ENCODE measurements at places on chromosomes 11 and 22.

DNA sequence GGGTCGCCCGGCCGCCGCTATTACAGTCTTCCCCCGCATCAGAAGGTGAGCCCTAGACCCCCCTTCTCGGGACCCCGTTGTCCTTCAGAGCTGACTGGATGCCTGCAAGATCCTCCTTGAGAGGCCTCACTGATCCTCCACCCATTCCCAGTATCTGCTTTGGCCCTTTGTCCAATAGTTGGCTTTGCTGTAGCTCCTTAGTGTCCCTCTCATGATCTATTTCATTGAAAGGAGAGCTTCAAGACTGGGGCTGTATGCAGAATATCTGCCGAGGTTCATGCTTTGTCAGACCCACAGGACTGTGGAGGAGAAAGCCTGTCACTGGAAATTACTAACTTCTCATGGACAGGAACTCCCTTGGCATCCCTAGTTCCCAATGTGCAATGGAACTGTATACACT is 499 bp downstream of the DLAT start:
- no peak for DNase-seq

DNA sequence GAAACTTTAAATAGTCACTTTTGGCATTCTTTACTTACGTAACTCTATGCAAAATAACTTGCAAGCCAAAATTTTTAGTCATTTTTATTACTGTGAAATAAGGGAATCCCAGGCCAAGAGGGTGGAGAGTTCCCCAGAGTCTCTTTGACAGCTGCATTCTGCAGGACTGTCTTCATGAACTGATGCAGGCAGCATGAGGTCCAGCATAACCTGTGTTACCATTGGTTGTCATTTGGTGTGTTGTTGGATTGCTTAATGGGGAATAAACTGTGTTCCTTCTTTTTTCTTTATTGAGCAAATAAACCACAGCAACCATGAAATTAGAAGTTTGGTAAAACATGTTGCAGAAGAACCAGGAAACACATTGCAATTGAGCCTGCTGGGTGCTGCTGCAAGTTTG is 24.6 kb downstream of the MMP27 start:
- no peak for DNase-seq

DNA sequence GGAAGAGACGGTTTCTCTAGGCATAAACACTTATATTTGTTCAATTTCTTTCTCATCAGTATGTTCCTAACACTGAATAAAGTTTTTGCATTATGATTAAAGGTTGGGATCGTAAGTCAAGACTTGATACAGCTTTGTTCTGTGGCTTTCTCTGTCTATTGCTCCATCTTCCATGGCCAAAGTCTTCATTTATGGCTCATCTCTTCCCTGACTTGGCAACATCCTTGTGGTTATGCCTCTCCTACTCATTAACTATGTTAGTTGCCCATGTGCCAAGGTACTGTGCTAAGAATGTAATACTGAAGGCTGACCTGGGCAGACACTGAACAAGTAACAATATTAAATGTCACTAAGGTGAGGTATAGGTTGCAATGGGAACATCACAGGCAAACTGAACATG is 1.6 kb upstream of the ACCSL start:
- no peak for DNase-seq

DNA sequence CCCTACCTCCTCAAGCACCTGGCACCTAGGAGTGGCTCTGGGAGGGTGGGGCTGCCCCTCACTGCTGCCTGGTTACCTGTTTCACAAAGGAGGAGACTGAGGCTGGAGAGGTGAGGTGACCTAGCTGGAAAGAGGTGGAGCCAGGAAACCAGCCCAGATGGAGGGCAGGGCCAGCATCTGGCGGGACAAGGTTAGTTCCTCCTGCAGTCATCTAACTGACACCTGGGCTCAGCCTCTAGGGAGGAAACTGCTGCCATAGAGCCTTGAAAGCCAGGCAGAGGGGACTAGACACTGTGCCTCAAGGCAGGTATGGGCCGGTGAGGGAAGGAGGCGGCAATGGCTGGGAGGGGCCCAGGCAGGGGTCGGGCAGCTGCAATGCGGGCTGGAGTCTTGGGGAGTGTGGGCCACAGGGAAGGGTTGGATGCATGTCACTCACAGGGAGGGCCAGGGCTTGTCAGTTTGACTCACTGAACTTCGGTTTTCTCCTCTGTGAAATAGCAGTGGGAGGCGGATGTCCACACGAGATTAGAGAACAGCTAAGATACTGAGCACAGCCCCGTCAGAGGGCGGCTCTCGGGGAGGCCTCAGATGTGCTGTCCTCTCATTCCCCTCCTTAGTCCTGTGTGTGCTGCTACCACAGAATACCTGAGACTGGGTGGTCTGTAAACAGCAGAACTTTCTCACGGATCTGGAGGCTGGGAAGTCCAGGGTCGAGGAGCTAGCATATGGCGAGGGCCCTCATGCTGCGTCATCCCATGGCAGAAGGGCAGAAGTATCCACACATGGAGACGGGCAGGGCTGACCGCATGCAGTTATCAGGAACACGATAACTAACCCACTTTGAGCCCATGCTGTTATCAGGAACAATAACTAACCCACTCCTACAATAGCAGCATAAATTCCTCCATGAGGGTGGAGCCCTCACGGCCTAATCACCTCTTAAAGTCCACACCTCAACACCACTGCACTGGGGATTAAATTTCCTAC is 16.1 kb downstream of the MGAT3 start:
- no peak for DNase-seq

DNA sequence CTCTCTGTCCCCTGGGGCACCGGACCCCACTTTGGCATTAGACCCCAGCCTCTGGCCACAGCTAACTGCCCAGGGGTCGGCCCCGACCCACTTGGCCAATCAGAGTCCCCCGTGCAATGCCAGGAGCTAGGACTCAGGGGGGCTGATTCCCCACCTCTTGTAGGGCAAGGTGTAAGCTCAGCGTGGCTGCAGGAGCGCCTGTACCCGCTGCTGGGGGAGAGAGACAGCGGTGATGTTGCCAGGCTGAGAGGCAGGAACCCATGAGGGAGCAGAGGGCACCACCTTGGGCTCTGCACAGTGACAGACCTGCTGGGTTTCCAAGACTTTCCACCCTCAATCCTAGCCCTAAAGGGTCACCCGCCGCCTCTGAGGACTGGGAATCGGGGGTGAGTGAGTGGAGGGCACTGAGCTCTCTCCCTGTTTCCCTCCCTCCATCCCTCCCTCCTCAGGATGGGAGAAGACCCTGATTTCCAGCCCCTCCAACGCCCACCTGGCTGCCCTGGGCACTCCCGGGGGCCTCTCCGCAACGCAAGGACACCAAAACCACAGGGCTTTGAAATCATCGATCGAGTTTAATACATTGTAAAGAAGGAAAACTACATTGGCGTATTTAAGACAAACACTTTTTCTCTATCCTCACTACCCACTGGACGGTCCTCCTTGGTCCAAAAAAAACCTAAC is 128.4 kb downstream of the ARHGAP8 start:
- DNase-seq: no peak

DNA sequence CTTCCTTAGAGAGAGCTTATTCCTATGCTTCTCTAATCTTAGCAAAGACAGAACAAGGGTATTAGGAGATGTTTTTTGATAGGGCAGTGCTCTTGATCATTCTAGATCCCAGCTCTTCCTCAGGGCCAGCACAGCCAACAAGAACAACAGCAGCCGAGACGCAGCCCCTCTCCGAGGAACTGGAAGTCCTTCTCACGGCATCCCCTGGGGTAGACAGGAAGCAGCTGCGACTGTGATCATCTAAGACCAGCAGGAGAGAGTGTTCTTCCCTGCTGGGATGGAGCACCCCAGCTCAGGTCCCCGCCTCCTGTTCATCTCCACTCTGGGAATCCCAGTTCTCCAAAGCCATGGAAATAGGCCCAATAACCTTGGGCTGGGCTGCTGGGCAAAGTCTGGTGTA is 29.6 kb downstream of the IRAG1 start:
- no peak for DNase-seq

DNA sequence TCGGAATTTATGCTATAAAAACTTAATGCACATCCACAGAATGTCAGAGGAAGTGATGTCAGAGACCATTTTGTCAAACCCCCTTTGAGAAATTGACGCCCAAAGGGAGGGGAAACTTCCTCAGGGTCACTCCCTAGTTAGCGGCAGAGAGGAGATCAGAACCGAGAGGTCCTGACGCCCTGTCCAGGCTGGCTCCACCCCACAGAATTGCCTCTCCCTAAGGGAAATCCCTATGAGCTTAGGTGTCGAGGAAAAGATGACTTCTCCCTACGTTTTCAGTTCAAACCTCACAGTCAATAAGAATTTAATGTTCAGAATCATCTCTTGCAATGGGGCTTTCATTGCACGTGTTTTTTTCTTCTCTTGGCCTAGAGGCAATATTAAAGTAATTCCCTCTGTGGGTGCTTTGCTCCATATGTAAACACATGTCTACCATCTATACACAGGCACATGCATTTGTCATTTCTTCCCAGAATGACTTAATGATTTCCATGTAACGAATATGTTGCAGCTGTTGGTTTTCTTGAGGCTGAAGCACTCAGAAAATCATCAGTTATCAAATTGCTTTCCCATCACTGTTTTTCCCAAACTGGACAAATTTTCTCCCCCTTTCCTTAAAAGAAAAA is 148.7 kb upstream of the TIMP3 start:
- DNase-seq: no peak

DNA sequence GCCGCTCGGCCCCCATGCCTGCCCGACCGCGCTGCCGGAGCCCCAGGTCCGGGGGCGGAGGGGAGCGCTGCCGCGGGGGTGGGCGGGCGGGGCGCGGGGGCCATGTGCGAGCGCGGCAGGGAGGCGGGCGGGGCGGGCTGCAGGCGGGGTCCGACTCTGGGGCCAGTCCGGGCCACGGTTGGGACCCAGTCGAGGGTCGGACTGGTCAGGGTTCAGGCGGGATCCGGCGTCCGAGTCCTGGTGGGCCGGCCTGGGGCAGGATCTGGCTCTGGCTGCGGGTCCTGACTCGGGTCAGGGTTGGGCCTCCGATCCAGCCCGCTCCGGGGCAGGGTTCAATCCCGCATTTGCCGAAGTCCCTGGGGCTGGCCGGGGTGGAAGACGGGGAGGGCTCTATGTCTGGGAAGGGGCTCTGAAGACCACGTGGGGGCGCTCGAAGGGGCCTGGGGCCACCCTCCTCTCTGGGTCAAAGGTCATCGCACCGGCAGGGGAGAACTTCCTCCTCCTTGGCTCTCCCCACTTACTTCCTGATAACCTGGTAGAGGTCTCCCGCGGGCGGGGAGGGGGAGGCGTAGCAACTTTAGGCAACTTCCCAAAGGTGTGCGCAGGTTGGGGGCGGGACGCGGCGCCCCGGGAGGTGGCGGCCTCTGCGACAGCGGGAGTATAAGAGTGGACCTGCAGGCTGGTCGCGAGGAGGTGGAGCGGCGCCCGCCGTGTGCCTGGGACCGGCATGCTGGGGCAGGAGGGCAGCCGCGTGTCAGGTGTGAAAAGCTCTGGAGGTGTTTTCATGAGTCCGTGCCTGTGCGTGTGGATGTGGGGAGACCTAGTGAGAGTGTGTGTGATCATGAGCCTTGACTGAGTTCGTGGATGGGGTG is 603 bp downstream of the ESRRA start:
- peak; percentile 25 for DNase-seq

DNA sequence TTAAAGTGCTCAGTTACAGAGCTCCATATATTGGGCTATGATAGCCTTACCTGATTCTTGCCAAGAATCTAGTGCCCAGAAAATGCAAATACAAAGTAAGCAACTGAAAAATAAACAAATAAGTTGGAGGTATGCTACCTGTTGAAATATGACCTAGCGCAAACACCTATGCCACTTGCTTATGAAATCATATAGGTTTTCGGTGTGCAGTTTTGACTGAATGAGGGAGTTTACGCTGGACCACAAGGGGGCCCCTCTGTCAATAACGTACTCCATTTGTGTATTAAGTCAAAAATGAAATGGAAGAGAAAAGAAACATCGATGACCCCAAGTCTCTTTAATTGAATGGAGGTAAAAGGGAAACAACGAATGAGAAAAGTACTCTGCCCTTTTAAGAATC is 84.9 kb upstream of the TRIM77 start:
- DNase-seq: no peak

DNA sequence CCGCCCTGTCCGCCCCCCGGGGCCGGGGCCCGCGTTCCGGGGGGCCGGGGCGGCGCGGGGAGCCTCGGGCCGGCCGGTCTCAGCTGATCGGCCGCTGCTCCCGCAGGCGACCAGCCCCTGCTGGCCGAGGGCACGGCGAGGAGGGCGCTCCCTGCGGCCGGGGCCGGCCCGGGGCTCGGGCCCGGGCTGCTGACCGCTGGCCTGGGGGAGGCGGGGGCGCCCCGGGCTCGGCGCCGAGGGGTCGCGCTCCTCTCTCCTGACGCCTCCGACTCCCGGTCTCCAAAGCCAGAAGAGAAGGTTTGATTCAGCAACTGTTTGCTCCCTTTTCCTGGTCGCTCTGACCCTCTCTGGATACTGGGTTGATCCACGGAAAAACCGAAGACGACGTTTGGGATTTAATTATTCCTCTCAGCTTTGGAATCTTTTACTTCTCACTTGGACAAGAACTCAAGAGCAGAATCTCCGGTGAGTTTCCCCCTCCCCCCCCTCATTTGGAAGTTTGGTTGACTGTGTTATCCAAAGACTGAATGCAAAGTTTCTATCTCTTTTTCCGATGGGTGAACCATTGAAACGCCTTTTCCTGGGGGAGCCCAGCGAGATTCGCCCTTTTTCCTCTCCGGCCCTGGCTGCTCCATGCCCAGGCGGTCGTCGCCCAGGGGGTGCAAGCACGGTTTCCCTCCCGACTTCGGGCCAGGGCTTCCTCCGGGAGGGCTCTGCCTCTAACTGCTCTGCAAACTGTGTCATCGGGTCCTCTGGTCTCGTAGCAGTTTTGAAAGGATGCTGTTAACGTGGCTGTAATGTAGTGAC is 725 bp downstream of the KDM2A start:
- DNase-seq: no peak

DNA sequence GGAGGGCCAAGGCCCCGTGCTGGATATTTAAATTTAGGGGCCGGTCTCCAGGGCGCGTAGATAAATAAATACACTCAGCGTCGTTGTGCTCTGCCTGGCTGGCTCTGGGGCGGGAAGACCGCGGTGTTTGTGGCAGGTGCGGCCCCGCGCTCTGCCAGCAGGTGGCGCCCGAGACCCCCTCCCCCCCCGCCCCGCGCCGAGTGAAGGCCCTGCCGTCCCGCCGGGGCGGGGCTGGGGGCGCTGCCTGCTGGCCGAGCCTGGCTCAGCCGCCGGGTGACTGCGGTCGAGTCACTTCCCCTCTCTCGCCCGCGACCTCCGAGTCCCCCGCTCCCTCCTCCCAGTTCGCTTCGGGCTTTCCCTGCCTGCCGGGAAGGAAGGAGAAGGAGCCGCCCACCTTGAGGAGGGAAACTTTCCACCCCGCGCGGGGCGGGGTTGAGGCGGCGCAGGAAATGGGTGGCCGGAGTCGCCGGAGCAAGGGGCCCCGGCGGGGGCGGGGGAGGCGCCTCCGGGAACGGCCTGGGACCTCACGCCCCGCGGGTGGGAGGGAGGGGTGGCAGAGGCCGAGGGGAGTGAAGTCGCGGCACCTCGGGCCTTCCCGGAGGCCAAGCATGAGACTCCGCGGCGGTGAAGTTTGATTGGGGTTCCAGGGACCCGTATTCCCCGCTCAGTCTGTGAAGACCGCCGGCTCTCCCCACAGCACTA is 1.6 kb upstream of the EHBP1L1 start:
- no peak for DNase-seq

DNA sequence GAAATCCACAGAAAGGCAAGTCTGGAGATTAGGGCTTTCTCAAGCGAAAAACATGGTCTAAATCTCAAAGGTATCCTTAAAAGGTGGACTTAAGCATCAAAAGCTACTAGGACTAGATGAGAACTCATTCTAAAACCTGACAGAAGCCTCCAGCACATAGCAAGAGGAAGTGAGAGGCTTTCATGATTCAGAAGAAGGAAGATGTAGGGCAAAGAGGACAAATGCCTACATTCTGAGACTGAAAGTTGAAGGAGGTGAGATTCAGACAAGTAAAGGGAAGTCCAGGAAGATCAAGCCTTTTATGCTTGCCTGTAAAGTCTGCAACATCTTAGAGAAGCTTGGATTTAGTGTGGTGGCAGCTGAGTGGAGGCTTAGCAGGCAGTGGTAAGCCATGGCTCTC is 98.9 kb downstream of the PGR start:
- DNase-seq: no peak

Measured in stimulated activated CD8-positive, alpha-beta memory T cell treated with anti-CD3 and anti-CD28 coated beads, Interleukin-4, amount 100 ng/mL, for 1 hour (primary cell).